ENCODE measurements at places on chromosomes 13 and 19.

DNA sequence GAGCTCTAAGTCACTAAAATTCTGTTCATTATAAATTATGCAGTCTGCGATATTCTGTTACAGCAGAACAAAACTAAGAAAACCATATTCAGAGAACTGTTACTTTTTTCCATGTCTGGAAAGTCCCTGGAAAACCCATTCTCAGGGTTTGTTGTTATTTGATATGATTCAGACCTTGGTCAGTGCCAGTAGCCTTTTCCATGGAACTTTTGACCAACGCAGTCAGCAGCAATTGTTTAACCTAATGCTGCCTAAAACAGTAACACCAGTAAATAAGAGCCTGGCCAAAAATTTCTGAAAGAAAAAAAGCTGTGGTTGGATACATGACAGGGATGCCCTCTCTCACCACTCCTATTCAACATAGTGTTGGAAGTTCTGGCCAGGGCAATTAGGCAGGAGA, 402.7 kb downstream of the TBC1D4 start:
- no peak for DNase-seq

- DNase-seq, result no peak
Measured at GRCh38 chr19:10193790-10194499, 808 bp downstream of the DNMT1 start.

DNA sequence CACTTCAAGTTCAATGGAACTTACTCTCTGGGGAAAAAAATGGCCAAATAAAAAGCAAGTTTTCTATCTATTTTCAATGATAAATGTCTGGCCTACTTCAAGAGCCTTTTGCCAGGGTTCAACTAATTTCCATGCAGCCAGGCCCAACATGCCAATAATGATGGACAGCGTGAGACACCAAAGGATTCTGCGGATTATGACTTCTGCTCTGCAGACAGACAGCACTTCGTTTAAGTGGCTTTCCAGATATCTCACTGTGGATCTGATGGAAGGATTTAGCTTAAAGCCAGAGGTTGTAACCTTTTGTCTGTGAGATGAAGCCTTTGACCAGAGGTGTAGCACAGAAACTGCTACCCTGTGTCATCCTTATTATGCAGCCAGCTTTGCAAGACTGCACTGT, 614.2 kb downstream of the DCT start:
- no peak for DNase-seq

GRCh38 chr19:1038978-1039645, 795 bp upstream of the ABCA7 start:
- no peak for DNase-seq

DNA sequence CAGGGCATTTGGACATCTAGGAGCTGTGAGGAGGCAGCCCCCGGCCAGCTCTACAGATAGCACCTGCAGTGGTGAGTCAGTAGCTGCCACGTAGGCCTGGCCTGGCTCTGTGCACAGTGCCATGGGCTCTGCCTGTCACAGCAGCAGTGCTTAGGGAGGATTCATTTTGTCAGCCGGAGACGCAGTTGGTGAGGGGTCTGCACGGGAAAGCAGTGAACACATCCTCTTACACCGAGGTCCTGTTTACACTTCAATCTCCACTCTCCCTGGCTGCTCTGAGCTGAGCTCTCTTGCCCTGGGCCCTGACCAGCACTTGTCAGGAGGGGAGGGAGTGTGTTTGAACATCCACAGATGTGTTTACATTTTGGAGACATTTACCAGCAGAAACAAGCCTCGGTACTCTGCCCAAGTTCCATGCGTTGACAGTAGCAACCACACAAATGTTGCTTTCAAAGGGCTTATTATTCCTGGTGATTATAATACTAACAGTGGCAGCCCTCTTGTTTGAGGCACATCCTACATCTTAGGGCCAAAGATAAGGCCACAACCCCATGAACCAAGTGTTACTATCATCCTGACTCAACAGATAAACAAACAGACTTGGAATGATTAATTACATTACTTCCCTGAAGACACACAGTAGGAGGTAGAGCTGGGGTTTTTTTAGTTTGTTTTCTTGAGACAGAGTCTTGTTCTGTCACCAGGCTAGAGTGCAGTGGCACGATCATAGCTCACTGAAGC, 148.9 kb downstream of the USP12 start:
- no peak for DNase-seq

- no peak for DNase-seq
Measured at GRCh38 chr13:24610956-24611355, 69.3 kb upstream of the ATP12A start.

DNA sequence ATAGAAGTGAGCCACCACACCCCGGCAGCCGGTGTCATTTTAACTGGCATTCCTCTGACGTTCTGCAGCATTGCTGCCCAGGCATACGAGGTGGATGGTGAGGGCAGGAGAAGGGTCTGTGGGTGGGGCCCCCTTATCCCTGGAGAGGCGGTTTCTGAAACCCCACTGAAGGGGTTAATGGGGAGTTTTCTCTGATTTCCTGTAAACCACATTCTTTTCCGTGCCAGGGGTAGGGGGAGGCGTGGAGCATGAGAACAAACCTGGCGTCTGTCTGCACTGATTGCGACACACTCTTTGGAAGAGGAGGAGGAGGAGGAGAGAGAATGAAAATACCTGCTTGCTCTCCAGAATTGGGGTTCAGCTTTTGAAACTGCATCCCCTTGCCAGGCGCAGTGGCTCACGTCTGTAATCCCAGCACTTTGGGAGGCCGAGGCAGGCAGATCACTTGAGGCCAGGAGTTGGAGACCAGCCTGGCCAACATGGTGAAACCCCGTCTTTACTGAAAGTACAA, 2.7 kb upstream of the C3 start:
- no peak for DNase-seq

All from CD4-positive, alpha-beta T cell treated with Interleukin-10 for 1 hour (primary cell).